NT2/D1 (cell line): ENCODE measurements at places on chromosomes 4 and X.

DNA sequence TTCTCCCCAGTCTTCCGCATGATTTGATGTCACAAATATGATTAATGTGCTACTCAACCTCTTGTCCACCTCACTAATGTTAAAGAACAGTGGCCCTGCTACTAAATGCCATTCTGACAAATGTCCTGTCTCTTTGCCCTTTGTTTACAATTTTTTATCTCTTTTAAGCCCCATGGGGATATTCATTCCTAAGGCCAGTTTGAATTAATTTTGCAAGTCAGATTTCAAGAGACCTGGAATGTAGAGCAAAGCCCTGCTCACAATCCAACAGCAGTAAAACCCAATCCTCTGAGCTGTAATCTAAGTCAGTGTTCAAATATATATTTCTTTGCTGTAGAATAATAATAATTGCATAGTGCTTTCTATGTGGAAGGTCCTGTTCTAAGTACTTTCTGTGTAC, 81.2 kb downstream of the LDB2 start:
- no peak for DNase-seq

DNA sequence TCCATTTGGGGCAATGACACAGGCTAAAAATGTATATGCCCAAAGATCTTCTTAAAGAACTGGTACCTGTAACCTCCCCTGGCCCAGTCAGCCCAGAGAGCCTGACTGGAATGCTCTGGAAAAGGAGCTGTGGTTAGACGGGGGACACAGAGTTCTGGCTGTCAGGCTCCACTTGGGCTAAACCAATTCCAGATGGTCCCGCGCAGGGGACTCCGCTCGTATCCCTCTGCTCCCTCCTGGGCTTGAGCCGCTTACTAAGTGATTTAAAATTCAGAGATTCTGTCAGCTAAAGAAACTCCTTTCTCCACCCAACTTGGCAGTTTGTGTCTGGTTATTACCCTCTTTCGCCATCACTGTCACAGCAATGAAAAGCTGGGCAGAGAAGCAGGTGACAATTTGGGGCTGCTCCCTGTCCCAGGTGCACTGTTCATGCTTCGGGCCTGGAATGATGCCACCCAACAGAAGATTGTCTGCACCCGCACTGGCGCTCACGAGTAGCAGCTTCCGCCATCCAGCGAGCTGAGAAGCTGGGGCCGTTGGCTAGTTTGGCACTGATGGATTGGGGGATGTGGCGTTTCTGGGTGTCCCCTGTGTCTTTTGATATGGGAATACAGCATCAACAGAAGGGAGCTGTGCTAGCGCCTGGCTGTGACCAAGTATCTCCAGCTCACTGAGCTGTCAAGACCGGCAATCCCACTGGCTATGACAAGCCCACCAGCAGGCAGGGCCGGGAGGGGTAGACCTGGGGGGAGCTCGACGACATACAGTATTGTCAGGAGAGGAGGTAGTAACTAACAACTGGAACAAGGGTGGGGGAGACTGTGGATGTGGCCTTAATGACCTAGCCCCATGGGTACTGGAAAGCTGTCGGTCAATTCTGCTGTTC, 6.7 kb upstream of the IRAK1 start:
- no peak for DNase-seq

- no peak for DNase-seq
Observed at GRCh38 chrX:153312842-153313241, 8.7 kb downstream of the PNMA6F start.

- DNase-seq, result no peak
Observed at GRCh38 chr4:1683261-1683735, 815 bp downstream of the FAM53A start.

- DNase-seq, result peak; percentile 35
Observed at GRCh38 chr4:57077550-57078343, 32.4 kb downstream of the IGFBP7 start.

DNA sequence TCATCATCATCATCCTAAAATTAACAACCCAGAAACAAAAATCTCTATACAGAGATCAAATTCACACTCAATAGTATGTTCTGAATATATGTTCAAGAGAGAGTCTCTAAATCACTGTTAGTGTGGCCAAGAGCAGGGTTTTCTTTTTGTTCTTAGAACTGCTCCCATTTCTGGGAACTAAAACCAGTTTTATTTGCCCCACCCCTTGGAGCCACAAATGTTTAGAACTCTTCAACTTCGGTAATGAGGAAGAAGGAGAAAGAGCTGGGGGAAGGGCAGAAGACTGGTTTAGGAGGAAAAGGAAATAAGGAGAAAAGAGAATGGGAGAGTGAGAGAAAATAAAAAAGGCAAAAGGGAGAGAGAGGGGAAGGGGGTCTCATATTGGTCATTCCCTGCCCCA, 32.3 kb downstream of the CYBB start:
- DNase-seq, result no peak

GRCh38 chrX:150502979-150503897, 65.2 kb upstream of the MTM1 start:
- no peak for DNase-seq

GRCh38 chr4:185722029-185722316, 90.0 kb downstream of the SORBS2 start:
- DNase-seq, result no peak

DNA sequence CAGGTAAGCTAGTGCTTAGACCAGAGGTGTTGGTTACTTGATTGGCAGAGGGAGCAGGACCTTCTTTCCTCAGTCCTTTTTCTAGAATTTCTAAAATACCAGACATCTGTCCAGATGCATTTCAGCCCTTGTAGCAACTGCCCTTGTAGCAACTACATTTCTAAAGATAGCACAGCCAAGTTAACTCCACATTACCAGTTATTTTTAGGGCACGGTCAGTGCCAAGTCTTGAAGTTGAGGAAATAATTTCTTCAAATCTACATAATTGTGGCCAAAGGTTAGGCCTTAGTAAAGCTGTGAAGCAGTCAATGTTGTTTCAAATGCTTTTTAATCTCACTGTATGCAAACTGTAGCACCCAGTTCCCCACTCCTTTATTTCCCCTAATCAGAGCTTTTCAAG, 62.9 kb downstream of the MID1IP1 start:
- DNase-seq, result no peak

DNA sequence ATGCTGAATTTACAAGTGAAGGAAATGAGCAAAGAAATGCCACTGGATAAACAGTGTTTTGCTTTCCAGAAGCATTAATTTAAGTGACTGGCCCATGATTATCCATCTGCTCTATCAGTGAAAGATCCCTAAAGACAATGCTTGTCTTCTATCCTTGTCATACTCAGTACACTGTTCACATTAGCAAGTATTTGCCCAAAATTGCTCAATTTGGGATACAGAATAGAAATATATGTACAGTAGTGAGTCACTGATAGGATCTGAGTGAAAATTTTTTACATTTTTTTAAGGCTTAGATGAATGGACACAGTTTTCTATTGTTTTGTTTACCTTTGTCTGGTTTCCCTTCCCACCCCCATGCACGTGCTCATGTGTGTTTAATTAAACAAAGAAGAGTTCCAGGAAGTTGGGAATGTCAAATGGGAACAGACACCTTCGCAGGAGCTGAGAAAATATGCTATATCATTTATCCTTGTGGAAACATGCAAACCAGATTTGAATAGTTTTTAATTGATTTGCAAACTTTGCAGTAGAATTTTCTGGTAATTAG, 656.3 kb downstream of the RPA4 start:
- no peak for DNase-seq

GRCh38 chrX:66071126-66071525, 31.2 kb upstream of the VSIG4 start:
- no peak for DNase-seq

DNA sequence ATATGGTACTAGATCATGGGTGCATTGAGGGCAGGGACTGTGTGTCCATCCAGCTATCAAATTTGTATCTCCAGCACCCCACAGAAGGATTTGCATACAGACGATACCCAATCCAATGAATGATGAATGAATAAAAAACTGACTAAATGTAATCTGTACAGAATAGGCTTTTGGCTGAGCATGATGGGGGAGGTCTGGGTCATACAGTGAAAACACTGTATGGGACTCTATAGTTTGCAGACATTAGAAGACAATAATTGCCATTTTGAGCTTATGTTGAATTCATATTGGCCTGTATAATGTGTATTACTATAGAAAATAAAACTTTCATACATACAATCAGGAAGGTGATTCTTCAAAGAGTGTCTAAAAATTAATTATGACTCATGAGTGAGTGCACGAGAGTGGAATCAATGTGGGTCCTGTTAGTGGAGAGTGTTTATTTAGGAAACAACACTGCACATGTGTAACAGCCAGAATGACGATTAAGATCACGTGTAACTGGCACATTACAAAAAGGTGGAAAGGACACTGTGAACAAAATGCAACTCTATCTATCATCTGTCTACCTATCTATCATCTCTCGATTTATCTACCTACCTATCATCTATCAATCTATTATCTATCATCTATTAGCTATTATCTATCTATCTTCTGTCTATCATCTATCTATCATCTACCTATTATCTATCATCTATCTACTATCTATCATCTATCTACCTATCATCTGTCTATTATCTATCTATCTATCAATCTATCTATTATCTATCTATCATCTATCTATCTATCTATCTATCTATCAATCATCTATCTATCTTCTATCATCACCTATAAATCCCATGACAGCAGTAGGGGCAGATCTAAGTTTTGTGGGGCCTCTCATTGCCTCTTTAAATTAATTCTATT, 201.3 kb downstream of the PTTG2 start:
- DNase-seq, result no peak

- no peak for DNase-seq
Observed at GRCh38 chr4:168496834-168497233, at the start of gene PALLD. TSS of gene PALLD (plus strand) at chr4:168497052.

GRCh38 chr4:154435895-154436294, 55.7 kb downstream of the DCHS2 start:
- DNase-seq, result no peak

DNA sequence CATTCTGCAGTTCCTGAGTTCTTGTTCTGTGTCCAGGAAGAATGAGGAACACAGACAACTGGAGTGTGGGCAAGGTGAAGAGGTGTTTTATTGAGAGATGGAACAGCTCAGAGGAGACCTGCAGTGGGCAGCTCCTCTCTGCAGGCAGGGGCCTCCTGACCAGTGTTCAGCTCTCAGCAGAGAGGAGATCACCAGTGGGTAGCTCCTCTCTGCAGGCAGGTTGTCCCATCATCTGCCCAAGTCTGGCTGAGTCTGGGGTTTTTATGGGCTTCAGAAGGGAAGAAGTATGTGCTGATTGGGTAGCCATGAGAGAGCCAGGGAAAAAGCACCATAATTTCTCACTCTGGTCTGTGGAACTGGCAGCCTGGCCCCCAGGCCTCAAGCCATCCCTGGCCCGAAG, 56.0 kb upstream of the RASGEF1B start:
- DNase-seq, result no peak

DNA sequence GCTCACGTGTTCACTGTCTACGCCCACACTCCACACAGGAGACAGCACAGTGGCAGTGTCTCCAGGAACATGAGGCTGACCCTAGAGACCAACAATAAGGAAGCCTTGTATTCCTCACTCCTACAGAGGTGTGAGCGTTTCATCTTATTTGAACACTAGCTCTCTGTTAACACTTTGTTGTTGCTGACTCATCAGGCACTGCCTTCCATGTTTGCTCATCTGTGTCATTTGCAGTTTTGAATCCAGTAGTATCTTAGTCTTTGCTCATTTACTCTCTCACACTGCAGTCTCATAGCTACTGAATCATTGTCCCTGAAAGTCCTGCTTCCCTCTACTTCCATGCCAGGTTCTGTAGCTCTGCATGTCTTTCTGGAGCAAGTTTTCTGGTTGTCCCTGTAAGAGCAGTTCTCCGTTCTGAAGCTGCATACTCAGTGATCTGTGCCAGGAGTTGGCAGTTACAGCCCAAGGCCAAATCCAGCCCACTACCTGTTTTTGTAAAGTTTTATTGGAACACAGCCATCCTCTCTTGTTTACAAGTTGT, 80.3 kb upstream of the DCLK2 start:
- DNase-seq, result no peak

DNA sequence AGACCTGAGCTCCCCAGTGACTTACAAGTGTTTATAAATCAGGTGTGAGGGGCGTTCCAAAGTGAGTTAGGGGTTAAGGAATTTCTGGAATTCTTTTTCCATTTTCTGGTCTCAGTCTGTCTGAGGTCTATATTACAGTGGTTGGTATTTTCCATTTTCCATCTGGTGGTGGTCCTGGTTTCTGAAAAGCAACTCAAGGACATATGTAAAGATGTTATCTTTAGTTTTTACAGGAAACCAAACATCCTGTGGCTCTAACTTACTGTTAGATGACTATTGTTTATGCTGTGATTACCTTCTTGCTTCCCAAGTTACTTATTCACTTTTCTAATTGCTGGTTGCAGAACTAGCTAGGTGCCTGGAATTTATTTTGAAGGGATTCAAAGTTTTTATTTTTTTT, 53.5 kb upstream of the IL21 start:
- DNase-seq, result no peak

- DNase-seq, result peak; percentile 20
Observed at GRCh38 chr4:139530833-139531427, 25.1 kb downstream of the SETD7 start.

DNA sequence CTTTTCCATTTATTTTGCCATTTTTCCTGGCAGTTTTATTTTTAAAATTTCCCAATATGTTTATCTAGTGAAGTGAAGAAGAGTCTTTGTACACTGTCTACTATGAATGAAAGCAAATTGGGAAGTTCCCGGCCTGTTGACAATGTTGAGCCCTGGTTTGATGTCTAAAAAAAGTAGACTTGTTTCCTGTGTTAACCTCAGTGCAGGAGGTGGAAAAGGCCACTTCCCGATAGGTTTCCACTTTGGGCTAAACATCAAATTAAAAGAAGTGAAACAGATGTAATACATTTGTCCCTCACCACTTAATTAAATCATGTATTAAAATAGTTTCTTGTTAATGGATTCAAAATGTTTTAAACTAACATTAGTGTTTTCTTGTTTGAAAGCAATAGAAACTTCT, 30.0 kb downstream of the BBS12 start:
- DNase-seq, result no peak

- no peak for DNase-seq
Observed at GRCh38 chrX:127568691-127569090, 483.5 kb downstream of the ACTRT1 start.

- DNase-seq, result no peak
Observed at GRCh38 chrX:1485033-1485432, 32.3 kb upstream of the ASMTL start.

DNA sequence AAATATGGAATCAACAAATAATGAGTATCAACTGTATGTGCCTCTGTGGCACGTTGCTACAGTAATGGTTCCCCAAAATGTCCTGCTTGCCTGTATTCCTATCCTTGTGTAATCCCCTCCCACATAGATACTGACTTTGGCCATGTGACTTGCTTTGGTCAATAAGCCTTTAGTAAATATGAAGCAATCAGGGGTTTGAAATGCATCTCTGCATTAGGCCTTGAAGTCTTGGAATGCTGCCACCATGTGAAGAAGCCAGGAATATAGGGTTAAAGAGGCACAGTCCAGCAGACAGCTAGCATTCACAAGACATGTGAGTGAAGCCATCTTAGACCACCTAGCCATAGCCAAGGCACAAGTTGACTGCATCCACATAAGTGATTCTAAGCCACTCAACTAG, 190.9 kb downstream of the GABRB1 start:
- no peak for DNase-seq
